ENCODE measurements at places on chromosomes 11 and 22.

GRCh38 chr22:35217527-35217926 is 39.8 kb upstream of the HMGXB4 start:
- DNase-seq = no peak

DNA sequence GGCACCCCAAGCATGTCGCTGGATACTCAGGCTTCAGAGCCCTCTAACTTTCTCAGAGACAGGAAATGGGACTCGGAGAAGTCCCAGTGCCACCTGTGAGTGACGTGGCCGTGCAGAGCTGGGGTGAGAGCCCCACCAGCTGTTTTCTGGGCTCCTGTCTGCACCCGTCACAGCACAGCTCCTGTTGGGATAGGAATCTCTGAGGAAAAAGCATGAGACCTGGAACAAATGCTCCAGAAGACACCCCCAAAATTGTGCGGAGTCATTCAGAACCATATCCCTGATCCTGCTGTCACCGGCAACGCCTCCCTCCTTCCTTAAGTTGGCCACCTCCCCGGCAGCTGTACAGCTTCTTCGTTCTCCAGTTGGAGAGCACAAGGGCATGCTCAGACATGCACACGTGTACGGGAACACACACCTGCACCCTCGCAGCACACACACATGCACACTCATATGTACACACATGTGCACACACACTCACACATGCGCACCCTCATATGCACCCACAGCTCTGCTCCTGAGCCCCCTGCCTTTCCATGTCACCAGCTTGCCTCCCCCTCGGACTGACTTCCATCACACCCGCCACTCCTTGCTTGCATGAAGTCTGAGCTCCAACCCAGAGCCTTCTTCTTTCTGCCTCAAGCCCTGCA is 1430.0 kb downstream of the BRD1 start:
- no peak for DNase-seq

DNA sequence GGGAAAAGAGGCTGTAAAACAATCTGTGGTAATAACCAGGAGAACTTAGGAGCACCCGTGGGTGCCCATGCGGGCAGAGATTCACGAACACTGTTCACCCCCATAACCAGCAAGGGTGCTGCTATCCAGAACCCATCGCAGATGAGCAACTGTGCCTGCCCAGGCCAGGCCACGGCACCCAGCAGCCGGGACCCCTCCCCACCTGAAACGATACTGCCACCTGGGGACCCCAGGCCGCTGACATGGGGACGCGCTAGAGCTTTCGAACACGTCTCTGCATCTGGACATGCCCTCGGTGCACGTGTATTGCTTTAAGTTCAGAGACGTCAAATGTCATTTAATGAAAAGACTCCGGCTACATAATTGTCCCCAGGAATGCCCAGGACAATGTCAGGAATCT is 14.3 kb upstream of the MUC2 start:
- no peak for DNase-seq

DNA sequence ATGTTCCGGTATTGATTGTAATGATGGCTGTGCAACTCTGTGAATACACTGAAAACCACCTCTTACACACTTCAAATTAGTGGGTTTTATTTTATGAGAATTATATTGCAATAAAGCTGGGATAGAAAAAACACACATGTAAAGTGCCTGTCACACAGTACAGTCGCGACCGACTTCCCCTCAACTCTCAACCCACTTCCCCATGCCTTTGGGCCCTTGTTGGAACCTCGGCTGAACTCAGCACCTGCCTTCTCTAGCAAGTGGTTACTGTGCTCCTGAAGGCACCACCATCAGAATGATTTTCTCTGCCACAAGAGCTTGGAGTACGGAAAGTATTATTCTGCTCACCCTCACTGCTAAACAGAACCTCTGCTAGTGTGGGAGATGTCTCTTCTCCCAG is 13.5 kb downstream of the KCNJ1 start:
- DNase-seq = no peak

DNA sequence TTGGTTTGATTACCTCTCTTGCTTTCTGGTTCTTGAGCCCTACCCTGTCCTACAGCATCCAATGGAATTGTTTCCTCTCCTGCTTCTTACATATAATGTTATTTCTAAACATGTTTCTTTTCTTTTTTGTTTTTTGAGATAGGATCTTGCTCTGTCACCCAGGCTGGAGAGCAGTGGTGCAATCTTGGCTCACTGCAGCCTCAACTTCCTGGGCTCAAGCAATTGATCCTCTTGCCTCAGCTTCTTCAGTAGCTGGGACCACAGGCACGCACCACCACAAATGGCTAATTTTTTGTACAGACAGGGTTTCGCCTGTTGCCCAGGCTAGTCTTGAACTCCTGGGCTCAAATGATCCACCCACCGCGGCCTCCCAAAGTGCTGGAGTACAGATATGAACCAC is 105.9 kb downstream of the SGSM3 start:
- DNase-seq = no peak

- DNase-seq = no peak
Observed at GRCh38 chr11:12800032-12800671, 125.9 kb downstream of the TEAD1 start.

DNA sequence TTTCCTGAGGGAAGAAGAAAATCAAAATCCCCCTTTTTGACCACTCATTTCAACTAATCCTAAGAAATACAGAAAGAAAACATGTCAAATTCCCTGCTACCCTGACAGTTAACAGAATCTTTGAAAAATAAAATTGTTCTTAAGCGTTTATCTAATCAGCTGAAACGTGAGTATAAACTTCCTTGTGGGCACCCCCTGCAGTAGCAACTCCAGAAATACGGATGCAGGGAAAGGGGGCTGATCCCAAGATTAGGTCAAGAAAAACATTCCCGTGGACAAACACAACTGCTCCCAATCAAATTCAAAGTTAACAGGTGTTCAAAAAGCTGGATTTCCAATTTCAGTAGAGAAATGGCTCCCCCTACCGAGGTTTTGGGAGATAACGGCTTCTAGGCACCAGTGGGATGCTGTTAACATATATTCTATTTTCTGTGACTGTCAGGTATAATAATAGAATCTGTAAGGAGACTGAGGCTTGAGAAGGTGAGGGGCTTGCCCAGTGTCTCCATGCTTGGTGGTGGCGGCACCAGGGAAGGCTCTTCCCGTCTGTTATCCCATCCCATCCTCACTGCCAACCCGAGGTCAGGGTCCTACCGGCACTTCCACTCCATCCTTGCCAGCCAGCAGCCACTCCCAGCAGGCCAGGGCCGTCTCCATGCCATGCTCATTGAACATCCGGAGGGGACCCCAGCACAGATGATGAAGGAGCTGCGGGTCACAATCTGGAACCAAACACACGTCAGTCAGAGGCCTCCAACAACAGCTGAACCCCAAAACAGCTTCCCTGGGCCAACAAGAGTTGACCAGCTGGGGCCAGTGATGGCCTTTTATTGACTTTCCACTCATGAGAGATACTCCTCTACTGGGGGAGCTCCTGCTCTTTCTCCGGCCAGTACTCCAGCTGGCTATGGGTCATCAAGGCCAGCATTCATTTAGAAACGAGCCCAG is 32.0 kb upstream of the SERPIND1 start:
- DNase-seq = no peak

All from stimulated activated CD8-positive, alpha-beta memory T cell treated with anti-CD3 and anti-CD28 coated beads, Interleukin-4, amount 100 ng/mL, for 4 hours (primary cell).